ENCODE measurements at places on chromosomes 3 and 15.
A peak's percentile ranks its signal among the peaks of the same experiment; 100 is the strongest.

GRCh38 chr15:75727031-75727531, 14.4 kb upstream of the CSPG4 start:
- DNase-seq: no peak

DNA sequence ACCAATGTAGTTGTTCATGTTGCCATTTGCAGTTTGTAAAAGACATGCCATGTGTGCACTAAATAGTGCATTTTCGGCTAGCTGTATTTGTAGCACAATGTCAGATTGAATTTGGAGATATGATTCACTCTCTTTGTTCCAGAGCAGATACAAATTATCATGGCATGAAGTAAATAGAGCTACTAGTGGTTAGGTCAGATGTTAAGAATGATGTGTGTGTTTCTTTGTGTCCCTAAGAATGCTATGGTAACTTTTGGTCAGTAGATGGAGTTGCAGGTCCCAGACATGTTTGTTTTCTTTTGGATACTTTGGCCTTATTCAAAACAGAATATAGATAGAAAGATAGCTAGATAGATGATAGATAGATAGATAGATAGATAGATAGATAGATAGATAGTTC, 595.8 kb downstream of the NLGN1 start:
- peak; percentile 25 for DNase-seq

- peak; percentile 85 for DNase-seq
Observed at GRCh38 chr15:85289677-85290365, 90.6 kb upstream of the AKAP13 start.

- peak; percentile 70 for DNase-seq
Observed at GRCh38 chr3:59006634-59007517, 42.9 kb downstream of the CFAP20DC start.

- no peak for DNase-seq
Observed at GRCh38 chr3:5579946-5580345, 392.4 kb downstream of the EDEM1 start.

- DNase-seq: no peak
Observed at GRCh38 chr15:67059127-67059553, 6.3 kb upstream of the SMAD3 start.

DNA sequence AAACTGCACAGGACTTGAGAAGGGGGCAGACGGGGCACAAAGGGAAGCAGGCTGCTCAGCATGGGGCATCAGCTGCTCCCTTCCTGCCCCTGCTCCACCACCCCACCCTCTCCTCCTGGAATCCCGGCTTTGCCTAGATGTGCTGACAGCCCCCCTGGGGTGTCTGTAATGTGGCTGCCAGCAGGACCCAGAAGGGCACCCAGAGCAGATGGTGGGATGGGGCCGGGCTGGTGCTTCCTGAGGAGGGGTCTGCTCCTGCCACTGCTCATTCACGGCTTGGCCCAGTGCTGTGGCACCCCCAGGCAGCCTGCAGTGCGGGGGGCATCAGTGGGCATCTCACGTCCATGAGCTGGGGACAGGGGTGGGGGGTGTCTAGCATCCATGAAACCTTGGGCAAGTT, 10.2 kb downstream of the H1-8 start:
- DNase-seq: no peak

GRCh38 chr3:14852717-14853116, 34.0 kb downstream of the FGD5 start:
- DNase-seq: peak; percentile 64

GRCh38 chr3:17009826-17010225, 125.1 kb downstream of the PLCL2 start:
- no peak for DNase-seq

DNA sequence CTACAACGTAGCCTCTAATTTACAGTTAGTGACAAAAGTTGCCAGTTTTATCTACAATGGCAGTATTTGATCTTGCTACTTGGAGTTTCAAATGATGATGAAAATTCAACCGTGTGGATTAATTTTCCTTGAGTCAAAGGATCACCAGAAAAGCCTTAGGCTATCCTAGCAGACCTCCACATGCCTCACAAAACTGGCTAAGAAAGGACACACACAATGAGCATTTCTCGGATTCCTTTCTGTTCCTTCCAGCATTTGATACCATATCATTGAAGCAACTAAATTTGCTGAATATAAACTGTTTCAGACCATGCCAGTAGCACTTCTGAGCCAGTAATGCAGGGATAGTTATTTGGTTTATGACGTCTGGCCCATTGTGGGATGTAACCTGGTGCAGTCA, 587.4 kb upstream of the MDFIC2 start:
- no peak for DNase-seq

- no peak for DNase-seq
Observed at GRCh38 chr3:49711489-49711888, 8.0 kb downstream of the AMIGO3 start.

DNA sequence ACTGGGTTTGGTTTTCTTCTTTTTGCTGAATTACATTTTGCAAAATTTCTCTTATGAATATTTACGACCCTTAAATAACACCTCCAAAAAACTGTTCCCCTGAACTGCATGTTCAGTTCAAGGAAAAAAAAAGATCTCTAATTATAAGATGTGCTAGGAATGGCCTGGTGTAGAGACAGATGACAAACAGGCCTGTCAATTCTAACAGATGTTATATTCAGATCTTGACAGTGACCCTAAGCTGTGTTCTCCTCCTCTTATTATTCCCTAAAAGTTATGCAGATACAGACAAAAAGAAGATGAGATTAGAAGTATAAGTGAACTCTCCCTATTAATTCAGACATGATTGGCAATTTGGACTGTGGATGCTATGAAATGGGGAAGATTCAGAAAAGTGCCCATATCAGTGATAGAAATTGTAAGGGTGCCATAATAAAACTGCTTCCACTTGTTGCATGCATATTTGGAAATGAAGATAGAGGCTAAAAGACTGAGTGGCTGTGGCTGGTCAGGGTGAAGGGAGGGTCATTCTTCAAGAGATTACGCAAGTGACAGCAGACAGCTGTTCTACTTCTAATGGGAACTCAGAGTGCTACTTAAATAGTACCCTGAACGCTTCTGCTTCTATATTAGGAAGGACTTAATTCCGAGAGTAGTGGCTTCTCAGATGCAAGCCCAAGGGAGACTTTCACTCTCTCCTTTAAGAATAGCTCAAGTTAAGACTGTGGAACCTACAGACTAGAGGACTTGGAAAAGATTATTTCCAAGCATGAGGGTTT, 75.5 kb downstream of the ADAMTS9 start:
- peak; percentile 80 for DNase-seq

- no peak for DNase-seq
Observed at GRCh38 chr3:117734496-117734895, 1024.9 kb downstream of the TUSC7 start.

DNA sequence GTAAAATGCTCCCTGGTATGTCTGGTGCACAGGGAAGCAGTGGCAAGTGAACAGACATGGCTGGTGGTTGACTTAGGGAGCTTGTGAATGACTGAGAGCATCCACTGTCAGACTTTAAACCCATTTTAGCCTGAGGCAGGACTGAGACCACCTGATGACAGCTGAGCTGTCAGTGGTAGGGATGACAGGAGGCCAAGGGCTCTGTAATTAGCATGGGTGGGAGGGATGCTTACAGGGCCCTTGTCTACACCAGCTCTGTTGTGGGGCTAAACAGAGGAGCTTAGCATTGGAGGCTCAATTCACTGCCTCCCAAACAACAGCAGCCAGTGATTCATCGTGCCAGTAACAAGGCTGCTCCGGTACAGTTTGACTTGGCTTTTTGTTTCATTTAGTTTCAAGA, 169.4 kb downstream of the CHST2 start:
- no peak for DNase-seq

- no peak for DNase-seq
Observed at GRCh38 chr3:165446555-165446954, 250.4 kb upstream of the SLITRK3 start.

DNA sequence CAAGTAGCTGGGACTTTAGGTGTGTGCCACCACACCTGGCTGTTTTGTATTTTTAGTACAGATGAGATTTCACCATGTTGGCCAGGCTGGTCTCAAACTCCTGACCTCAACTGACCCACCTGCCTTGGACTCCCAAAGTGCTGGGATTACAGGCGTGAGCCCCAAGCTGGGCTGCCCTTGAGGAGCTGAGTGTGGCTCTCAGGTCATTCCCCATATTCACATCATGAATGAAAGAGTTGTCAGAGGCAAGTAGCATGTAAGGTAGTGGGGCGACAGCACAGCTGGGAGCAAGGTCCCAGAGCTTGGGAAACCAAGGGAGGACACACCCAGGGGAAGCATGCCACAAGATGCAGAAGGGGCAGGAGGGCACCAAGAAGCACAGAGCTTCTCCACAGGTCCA, 4.9 kb downstream of the CCDC71 start:
- DNase-seq: no peak

DNA sequence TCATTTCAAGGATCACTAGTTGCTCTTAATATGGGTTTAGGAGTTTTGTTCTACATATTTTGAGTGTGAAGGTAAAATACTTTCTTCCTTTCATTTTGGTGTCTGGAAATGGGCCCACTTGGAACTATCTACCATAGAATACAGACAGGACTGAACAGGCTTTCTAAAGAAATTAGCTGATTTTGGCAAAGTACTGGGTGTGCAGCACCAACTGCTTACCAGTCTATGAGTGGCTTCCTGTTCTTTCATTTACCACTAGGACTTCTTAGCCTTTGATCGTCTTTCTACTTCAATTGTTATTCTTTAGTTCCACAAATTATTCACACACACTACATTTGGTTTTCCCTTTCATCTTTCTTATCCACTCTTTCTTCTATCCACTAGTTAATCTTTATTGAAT, 1196.3 kb downstream of the ROBO1 start:
- no peak for DNase-seq

DNA sequence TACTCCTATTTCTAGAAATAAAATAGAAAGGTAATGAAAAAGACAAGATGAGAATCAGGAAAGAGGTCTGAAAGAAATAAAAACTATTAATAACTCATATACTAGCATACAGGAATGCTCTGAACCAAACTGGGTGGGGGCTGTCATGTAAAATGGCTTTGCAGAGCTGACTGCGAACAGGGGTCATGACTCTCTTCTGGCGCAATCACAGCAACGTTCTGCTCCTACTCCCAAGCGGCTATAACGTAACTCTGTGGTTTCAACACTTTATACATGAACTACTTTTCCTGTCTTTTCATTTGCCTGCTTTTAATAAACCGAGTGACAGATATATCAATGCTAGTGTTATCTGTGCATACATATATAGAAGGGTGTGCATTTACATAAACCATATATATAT, 116.7 kb downstream of the DLG1 start:
- DNase-seq: peak; percentile 39

GRCh38 chr3:173745952-173746682, 348.6 kb downstream of the NLGN1 start:
- no peak for DNase-seq

GRCh38 chr3:3110749-3111361, 681 bp upstream of the IL5RA start:
- DNase-seq: no peak

DNA sequence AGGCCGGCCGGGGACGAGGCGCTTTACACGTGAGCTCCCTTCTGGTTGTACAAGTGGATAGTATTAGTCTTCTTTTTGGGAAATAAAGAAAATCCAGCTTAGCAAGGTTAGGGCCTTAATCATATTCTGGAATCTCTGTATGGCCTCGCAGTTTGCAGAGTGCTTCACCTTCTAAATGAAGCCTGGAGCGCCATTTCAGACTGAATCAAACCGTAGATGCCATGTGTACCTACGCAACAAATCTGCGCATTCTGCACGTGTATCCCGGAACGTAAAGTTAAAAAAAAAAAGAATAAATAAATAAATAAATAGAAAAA, 322 bp upstream of the P3H2 start:
- DNase-seq: no peak

GRCh38 chr3:151813799-151814198, at the start of gene AADAC:
Gene AADAC (plus strand): TSS chr3:151814116. CDS start chr3:151814163, 47 bp downstream.
- DNase-seq: no peak

DNA sequence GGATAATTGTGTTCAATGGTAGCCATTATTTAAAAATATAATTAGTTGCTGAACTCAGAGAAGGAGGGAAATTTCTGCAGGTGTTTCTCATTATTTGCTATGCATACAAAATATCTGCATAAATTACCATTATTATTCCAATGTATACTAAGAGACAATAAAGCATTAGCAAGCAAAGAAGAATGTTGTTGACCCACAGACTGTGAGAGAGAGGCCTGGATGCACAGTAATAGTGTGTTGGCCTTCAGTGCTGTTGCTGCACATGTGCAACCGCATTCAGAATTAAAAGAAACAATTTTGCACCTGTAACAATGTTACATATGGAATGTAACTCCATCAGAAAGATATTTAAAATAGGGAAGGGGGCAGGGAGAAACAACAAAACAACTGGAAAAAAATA, 155.6 kb upstream of the KCNH8 start:
- no peak for DNase-seq

DNA sequence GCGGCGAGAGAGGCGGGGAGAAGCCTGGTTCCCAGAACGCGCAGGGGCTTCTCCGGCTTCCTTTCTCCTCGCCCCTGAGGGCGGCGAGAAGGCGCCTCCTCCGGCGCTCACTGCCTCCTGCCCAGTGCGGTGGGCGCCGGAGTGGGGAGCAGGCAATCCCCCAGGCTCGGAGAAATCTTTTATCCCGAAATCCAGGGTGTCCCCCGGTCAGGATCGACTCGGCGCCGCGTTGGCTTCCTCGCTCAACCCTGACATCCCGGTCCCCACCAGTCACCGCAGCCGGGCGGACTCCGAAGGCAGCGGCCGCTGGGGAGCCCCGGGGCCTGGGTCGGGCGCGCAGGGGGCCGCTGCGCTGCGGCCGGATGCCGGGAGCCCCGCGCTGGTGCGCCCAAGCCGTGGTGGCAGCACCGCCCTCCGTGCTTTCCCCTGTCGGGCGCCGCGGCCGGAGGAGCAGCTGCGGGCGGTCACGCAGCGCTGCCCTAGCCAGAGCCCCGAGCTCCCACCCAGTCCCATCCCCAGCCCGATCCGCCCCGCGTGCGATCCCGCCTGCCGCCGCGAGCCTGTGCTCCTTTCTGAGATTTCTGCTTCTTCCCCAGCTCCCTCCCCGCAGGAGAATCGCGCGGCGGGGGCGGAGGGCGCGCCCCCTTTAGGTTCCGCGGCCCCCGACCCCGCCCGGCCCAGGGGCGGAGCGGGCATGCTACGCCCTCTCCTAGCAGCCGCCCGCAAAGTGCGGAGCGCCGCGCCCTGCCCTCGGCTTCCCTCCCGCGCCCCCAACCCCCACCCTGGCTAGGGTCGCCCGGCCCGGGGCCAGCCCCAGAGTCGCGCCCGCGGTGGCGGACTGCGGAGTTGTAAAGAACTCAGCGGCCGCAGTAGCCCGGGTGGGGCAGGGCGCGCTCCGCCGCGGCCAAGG, 683 bp upstream of the CACNA2D3 start:
- peak; percentile 27 for DNase-seq

GRCh38 chr3:133328373-133328772, 71.5 kb upstream of the BFSP2 start:
- no peak for DNase-seq

GRCh38 chr3:64327100-64327804, 102.0 kb upstream of the PRICKLE2 start:
- peak; percentile 54 for DNase-seq

GRCh38 chr3:178036451-178037144, 499.6 kb upstream of the KCNMB2 start:
- no peak for DNase-seq

GRCh38 chr15:71802770-71803169, 7.6 kb upstream of the NR2E3 start:
- DNase-seq: no peak

GRCh38 chr3:175200391-175201095, 341.4 kb downstream of the NAALADL2 start:
- no peak for DNase-seq
